CD4-positive, alpha-beta T cell treated with Interferon alpha-2 for 1 hour (primary cell): ENCODE measurements at places on chromosomes 6 and 20.

DNA sequence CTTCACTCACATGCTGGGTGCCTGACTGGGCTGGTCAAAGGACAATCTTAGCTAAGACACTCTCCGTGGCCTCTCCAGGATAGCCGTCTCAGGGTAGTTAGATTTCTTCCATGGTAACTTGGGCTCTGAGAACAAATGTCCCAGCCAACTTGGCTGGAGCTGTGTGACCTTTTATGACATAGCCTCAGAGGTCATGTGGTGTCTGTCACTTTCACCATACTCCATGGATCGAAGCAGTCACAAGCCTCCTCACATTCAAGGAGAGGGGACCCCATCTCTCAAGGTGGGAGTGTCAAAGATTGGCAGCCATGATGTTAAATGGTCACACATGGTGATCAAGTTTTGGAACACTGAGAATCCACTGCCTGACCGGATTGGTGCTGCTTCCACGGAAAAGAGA lies 190.9 kb upstream of the SUPT3H start:
- DNase-seq, result no peak

DNA sequence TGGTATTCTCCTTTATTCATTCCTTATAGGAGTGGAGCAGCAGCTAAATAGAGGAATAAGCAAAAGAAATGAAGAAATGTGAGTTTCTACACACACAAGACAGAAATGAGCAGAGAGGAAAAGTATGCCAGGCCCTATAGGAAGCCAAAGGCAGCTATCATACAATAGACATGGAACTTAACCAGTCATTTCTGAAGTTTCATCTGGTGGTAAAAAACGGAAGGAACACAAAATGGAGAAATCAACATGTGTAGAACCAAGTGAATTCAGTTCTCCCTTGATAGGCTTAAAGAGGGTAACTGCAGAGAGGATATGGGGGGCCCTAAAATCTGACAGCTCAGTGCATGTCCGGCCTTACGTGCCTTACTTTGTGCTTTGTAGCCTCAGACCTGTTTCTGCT lies 44.6 kb downstream of the TSBP1 start:
- no peak for DNase-seq

GRCh38 chr20:36298061-36298460 lies 8.1 kb upstream of the DLGAP4 start:
- no peak for DNase-seq

- no peak for DNase-seq
Observed at GRCh38 chr6:97292671-97293070, 9.7 kb upstream of the MMS22L start.

DNA sequence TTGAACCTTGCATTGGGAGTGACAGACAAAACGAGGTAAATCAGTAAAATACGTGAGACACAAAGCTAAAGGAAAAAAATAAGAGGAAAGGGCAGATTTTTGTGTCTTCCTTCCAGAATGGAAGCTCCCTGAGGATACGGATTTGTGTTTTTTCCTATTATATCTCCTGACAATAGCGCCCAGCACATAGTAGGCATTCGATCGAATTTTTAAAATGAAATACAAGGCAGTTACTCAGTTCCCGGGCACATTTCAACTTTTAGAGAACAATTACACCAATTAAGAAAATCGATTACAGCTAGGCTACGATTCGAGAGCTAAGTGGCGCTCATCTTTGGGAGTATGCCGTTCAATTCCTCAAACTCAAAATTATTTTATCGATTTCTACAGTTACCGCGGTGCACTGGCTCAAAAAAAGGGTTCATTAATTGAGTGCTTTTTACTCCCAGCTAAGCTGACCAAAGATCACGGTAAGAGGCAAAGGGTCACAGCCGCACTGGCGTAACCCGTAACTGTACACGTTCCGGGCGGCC lies 443 bp downstream of the RMND1 start:
- DNase-seq, result no peak

- DNase-seq, result no peak
Observed at GRCh38 chr20:45588800-45589199, 9.7 kb upstream of the WFDC8 start.

DNA sequence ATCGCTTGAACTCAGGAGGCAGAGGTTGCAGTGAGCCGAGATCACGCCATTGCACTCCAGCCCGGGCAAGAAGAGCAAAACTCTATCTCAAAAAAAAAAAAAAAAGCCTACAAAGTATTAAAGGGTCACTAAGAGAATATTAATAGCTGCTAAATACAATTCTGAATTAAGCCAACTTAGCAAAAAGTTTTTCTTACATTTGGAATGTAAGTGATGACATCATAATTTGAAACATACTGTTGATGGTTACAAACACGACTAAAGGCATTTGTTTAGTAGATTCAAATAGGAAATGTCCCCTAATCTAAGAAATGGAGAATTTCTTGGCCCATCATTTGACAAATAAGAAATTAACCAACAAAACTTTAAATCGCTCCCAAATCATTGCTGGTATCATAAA lies 282.8 kb downstream of the RNGTT start:
- DNase-seq, result no peak

- no peak for DNase-seq
Observed at GRCh38 chr6:149860513-149860833, 3.7 kb downstream of the LRP11 start.

DNA sequence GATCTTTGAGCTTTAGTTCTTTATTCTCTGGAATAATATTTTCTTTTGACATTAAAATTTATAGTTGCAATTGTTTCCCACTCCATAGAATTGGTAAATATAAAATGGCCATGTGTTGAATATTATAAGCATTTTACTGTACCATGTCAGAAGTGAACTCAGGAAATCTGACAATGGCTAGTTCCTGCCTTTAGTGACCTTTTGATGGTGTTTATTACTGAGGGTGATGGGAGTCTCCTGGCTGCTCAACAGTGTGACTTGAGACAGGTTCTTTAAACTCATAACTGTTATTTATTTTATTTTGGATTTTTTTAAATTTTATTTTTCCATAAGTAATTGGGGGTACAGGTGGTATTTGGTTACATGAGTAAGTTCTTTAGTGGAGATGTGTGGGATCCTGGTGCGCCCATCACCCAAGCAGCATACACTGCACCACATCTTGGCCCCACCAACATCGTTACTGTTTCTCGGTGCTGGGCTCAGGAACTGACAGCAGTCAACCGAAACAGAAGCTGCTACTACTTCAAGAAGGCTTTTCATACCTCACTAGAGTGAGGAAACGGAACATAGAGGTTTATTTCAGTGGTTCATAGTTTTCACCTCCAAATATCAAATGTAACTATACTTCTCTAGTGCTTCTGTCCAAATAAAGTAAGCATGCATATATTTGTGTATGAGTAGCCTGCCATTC lies 90.4 kb downstream of the PLEKHG1 start:
- DNase-seq, result peak; percentile 36

- no peak for DNase-seq
Observed at GRCh38 chr20:35151736-35152135, 4.6 kb upstream of the EDEM2 start.

- DNase-seq, result no peak
Observed at GRCh38 chr6:22146931-22147701, 149.7 kb downstream of the PRL start.

DNA sequence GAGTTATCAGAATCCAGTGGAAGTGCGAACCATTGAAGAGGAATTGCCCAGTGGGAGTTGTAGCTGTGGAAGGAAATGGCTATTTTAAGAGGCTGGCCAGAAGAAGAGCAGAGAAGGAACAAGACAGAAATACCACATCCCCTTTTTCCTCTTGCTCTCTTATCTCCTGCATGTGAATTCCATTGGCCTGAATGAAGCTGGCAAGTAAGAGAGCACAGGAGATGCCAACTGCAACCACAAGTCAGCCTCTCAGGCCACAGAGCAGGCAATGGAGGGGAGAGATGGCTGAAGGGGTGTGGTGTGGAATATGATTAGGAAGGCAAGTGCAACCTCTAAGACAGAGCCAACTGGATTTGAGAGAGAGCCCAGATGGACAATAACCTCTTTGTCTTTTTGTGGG lies 362.7 kb upstream of the IMPG1 start:
- DNase-seq, result no peak

- peak; percentile 19 for DNase-seq
Observed at GRCh38 chr20:8161264-8162071, 29.4 kb downstream of the PLCB1 start.

- DNase-seq, result no peak
Observed at GRCh38 chr6:4790158-4790899, 14.1 kb downstream of the CDYL start.

GRCh38 chr6:134458857-134459657 lies 141.1 kb upstream of the SGK1 start:
- no peak for DNase-seq

GRCh38 chr6:163485388-163485851 lies 70.9 kb downstream of the QKI start:
- DNase-seq, result no peak
